DMS79 treated with DMSO at 0.1 percent for 48 hours (cell line): ENCODE measurements at places on chromosomes 3 and 15.
A peak's percentile ranks its signal among the peaks of the same experiment; 100 is the strongest.

- DNase-seq: no peak
These were observed 41.8 kb downstream of the ITGB5 start for GRCh38 chr3:124845406-124845805.

DNA sequence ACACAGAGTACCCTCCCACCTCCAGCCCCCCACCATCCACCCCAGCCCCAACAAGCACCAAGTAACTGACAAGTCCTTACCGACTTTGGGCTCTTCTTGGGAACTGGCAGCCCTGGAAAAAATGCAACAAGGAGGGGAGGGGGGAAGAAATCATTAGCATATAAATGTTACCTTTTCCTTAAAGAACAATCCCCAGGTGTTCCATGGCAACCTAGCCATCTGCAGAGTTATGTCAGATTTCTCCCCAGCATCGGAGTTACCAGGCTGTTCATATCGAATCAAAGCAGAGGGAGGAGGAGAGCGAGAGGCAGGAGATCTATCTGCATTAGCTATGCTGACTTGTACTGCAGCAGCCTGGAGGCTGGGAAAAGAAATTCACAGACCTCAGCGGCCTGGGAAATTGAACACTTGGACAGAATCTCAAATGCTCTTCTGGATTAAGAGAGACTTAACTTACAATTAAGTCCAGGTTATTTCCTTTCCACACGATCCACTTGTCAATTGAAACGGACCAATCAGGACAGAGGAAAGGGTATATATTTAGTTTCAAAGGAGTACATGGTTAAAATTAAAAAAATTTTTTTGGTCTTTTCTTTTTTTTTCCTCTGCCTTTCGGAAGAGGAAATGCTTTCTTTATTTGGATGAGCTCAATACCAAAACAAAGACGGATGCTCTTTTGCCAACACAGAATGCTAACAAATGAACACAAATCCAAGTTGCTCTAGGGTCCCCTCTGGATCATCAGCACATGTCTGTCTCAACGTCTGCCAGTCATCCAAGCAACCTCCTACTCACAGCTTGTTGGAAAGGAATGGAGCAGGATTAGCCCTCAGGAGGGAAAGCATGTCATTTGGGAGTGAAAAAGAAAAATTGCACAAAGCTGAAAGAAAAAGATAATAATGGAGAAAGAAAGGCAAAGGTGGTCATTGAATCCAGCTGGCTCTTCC is 637.1 kb downstream of the MAGI1 start:
- DNase-seq: no peak

DNA sequence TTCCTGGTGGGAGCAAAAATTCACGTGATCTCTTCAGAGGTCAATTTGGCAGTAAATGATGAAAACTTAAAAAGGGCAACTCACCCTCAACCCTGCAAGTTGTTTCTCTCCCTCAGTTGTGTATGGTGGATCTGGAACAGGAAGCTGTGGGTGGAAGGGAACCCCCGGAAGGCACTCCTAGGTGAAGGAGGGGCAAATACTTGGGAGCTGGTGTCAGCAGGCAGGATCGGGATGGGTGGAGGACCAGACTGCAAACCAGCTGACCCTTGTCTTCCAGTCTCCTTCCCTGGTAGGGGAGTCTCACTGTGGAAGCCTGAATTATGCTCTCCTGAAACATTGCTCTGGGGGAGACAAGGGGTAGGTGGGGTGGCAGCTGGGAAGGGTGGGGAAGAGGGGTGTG is 33.5 kb downstream of the PRR23E start:
- no peak for DNase-seq

GRCh38 chr3:19595884-19596283 is 338.1 kb downstream of the EFHB start:
- no peak for DNase-seq

DNA sequence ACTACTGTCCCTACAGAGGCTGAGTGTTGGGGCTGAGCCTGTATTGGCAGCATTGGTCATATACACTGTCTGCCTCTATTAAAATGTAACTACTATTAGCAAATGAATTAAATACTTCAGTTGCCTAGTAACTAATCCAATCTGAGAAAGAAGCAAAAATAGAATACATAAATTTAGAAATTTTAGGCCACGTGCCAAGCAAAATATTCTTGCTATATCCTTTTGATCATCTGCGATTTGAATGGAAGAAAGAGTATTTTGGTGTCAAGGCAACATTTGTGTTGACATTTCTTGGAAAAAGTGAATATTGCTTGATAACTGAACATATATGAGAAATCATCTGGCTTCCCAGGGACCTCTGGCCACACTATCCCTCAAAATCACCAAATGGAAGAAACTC is 148.2 kb upstream of the TOPAZ1 start:
- no peak for DNase-seq

DNA sequence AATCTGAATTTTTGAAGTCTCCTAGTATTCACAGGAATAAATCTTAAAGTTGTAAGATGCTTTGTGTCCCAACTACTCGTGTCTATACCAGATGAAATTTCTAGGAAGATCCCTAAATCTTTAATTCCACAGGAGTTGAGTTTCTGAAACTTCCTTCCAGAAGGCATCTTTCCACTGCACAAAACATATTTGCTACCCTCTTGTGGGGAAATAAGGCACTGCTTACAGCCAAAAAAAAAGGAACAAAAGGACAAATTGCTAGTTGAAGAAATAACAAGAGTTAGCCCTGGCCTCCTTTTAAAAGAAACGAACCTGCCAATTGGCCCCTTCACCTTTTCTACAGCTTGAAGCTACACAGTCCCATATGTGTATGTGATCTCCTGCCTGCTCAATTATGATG is 54.0 kb downstream of the TAFA4 start:
- no peak for DNase-seq

- DNase-seq: no peak
These were observed 113.8 kb downstream of the FRMD5 start for GRCh38 chr15:44081026-44082013.

GRCh38 chr3:183493296-183494045 is 62.0 kb downstream of the KLHL6 start:
- DNase-seq: no peak

DNA sequence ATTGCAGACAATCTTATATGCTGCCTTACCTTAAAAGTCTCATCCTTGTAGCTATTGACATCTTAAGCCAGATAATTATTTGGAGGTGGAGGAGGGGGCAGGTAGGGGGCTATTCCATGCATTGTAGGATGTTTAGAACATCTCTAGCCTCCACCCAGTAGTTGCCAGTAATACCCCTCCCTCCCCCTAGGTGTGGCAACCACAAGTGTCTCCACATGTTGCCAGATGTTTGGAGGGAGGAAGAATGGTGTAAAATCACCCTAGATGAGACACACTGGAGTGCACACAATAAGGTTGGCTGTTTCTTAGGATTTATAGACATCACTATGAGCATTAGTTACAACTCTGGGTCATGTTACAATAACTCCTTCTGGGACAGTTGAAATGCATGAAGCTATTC is 27.4 kb downstream of the GORASP1 start:
- no peak for DNase-seq

GRCh38 chr3:82132210-82133069 is 371.0 kb upstream of the GBE1 start:
- no peak for DNase-seq

DNA sequence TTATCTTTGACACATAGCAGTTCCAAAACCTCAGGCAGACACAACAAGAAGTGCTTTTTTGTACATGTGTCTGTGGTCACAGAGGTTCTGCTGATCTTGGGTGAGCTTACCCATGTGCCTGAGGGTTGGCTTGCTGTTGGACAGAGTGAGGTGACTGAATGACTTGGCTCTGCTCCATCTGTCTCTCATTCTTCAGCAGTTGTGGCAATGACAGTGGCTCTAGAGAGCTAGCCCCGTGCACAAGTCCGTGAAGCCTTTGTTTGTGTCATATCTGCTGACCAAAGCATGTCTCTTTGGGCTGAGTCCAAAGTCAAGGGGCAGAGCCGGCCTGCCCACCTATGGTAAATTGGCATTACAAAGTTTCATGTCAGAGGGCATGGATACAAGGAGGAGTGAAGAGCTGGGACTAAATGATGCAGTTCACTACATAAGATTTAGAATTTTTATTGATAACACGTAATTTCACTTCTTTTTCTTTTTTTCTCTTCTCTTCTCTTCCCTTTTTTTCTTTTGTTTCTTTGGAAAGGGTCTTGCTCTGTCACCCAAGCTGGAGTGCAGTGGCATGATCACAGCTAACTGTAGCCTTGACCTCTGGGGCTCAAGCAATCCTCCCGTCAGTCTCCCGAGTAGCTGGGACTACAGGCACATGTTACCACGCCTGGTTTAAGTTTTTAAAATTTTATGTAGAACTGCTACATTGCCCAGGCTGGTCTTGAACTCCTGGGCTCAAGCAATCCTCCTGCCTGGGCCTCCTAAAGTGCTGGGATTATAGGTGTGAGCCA is 77.9 kb downstream of the ITPR1 start:
- peak; percentile 37 for DNase-seq

DNA sequence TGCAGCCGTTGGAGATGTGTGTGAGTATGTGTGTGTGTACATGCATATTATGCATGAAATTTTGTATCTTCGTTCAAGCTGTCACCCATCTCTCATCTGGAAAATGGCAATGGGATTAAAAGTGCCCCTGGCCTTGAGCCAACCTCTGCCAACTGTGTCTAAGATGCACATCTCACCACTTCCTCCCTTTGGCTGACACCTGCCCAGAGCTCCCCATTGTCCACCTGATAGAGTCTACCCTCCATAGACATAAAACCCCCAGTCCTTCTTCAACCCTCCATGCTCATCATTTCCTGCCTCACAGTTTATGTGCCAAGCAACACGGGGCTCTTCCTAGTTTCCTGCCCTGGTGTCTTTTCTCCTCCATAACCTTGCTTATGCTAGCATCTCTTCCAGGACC is 187.5 kb upstream of the HES1 start:
- peak; percentile 32 for DNase-seq

DNA sequence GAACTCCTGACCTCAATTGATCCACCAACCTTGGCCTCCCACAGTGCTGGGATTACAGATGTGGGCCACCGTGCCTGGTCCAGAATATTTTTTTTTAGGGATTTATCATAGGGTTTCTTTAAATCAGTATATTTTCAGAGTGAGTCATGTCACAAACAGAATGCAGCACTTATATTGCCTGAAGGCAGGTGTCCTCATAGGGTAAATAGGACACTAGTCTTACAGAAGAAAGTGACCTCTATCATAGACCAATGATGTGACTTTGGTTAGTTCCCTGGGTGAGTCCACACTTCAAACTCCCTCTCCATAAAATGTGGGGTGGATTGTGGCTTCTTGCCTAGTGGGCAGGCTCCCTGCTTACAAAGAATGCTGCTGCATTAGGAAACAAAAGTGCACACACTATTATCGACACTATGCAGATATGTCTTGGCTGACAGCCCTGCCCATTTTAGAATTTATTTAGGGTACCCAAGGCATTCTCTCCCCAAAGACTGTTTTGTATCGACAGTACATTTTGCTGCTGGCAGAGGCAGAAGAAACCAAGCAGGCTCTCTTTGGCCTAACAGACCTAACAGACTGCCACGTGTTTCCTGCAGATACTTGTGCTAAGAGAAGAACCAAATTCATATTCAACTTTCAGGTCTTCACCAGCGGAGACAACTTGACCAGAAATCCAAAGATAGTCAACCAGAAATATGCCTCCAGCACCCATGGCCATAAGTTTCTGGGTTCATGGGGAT is 125.0 kb downstream of the MOBP start:
- DNase-seq: no peak

DNA sequence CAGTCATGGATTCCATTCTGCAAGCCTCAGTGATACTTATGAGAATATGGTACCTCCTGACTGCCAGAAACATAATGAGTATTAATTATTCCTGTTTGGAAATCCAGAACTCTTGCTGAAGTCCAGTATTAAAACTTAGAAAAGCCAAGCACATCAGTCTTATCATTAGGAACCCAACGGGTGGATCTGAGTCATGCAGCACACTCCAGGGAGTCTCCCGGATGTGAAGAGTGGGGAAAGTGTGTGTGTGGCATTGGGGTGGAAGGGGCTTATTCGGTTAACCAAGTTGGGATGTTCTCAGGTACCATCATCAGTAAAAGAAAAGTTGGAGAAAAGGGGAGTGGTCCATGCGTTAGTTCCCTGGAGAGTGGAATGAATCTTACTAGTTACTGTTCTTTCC is 181.1 kb downstream of the PLCL2 start:
- no peak for DNase-seq

DNA sequence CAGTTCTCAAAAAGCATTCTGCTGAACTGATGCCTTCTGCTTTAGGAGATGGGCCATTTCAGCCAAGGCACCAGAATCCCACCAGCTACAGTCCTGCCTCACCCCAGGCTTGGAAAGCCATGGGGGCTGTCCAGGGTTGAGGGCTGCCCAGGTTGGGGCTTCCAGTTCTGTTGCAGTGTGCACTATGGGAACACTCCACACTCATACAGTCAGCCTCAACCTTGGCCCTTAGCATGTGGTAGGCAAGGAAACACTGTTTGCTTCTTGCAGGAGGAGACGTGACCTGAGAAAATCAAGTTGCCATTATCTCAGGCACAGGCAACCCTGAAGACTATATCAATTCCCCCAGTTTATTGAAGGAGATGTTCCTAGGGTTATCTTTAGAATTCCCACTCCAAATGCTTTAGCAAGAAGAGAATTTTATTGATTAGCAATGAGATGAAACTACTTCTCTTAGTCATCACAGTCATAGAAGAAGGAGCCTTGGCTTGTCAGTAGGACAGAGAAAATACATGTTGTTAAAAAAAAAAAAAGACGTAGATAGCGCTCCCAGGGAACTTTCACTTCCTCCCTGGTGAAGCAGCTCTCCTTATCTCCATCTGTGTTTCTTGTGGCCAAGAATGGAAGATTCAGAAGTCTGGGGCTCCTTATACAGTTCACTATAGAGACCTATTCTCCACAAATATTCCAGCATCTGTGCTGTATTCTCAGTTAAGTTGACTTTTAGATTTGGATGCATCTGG is 38.3 kb upstream of the IL12A start:
- DNase-seq: no peak

DNA sequence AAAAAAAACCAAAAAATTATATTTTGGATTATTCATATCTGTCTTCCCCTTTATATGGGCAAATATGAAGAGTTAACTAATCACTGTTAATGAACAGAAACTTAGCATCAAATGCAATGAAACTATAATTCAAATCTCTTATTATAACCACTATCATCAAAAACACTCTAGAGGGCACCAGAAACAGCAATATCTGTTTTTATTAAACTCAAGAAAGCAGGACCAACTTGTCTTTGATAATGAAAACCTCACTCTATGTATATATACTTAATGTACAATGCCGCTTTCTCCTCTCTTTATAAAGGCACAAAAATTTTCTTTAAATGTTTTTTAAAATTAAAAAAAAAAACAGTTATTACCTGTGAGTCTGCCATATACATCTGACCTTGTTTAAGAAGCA is 92.7 kb downstream of the UACA start:
- DNase-seq: no peak

- DNase-seq: no peak
These were observed 73.6 kb downstream of the TM4SF4 start for GRCh38 chr3:149547954-149548668.

DNA sequence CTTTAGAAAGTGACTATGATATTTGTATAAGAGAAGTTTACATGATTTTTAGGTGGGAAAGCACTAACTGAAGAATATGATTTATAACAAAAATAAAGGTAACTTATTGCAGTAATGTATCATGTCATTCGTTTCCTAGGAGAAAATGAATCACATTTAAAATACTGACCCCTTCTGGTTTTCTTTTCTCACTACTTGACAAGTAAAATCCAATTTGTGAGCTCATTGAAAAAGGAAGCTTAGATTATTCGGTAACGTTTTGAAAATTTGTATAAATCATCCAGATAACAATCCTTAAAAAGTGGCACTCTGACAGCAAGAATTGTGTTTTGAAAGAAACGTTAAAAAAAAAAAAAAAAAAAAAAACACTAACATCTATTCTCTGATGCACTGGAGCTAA is 39.0 kb downstream of the NSUN3 start:
- no peak for DNase-seq

GRCh38 chr15:77069521-77070121 is 1.3 kb downstream of the TSPAN3 start:
- DNase-seq: peak; percentile 28
